ENCODE measurements at places on chromosomes 11 and 22.

DNA sequence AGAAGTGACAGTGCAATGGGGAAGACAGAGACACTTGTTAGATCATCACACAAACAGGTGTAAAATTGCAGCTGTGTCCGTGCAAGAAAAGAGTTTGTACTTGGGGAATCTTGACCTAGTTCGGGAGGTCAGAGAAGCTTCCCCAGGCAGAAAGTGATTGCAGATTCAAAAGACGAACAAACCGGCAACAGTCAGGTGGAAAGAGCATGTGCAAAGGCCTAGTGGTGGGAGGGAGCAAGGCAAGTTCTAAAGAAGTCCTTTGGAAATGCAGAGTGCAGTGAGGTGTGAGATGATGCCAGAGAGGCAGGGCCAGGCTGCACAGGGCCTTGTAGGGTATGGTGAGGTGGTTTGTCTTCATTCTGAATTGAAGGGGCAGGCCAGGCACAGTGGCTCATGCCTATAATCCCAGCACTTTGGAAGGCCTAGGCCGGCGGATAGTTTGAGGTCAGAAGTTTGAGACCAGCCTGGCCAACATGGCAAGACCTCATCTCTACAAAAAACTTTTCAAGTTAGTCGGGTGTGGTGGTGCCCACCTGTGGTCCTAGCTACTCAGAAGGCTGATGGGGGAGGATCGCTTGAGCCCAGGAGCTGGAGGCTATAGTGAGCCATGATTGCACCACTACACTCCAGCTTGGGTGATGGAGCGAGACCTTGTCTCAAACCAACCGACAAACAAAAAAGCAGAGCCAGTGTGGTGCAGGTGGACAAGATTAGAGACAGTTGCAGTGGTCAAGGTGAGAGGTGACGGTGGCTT, 1.9 kb upstream of the ESS2 start:
- no peak for DNase-seq

- DNase-seq: no peak
Observed at GRCh38 chr22:30979932-30980331, 10.9 kb downstream of the TUG1 start.

DNA sequence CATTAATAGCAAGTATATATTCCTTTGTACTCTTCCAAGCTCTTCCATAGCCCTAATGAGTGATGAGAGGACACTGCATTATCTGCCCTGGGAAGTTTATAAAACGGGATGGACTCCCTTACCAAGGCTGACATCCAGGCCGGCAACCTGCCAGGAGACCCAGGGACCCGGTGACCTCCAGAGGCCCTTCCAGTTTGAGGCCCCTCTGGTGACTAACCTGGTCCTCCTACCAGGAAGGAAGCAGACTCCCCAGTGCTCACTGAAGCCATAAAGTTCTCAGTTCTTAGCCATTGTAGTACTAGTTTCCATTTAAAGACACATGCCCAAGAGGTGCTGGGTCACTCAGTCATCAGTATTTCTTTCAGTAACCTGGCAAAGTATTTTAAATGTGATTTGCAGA, 345.4 kb downstream of the TENM4 start:
- no peak for DNase-seq

- DNase-seq: no peak
Observed at GRCh38 chr11:16191212-16191867, 165.0 kb downstream of the SOX6 start.

DNA sequence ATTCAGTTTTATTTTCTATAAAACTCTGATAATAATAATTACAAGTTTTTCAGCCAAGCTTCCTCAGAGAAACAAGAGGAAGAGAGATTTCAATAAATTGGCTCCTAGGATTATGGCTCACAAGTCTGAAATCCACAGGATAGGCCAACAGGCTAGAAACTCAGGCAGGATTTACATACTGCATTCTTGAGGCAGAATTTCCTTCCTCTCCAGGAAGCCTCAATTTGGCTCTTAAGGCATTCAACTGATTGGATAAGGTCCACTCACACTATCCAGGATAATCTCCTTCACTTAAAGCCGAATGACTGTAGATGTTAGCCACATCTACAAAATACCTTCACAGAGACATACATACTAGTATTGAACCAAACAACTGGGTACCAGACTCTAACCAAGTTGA, 120.3 kb upstream of the FAT3 start:
- DNase-seq: no peak

GRCh38 chr11:776561-777287, 563 bp downstream of the GATD1 start:
- DNase-seq: no peak

DNA sequence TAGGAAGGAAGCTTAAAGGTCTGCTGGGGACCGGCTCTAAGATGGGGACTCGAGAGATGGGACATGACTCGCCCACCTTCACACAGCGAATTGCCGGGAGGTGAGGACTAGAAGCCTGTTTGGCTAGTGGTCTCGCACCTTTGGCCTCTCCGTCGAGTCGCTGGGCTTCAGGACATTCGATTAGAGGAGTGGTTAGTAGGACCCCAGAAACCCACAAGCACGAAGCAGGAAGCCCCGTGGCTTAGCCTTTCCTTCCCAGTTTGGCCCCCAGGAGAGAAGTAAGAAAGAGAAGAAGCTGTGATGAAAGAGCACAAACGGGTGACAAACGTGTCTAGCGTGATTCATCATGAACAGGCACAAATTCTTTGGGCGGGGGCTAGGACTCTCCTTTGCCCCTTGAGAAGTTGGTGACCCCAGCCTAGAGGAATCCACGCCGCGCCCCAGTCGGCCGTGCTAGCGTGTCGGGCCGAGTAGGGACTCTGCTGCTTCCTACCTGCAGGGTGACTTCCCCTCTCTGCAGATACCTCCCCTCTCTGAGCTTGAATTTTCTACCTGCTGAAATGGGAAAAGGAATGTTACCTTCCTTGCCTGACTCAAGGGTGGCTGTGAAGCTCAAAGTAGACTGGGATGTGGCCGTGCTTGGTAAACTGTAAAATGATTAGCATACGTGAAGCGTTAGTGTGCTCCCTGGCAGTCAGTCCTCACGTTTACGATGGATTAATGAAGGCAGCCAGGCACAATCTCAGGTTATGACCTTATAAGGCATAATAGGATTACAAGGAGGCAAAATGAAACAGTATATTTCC, 1.1 kb upstream of the ADM start:
- DNase-seq: no peak

DNA sequence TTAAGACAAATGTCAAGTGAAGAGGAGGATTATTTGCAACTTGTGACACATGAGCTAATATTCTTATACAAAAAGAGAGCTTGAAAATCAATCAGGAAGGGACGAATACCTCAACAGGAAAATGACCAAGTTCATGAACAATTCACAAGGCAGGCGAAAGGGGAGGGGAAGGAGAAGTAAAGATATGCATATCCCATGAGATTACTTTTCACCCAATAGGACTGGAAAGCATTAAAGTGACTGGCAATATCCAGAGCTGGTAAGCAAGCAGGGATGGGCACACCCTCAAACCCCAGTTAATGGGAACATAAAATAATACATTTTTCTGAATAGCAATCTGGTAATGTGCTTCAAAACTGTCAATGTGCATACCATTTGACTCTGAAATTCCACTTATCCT, 129.5 kb downstream of the SLC1A2 start:
- no peak for DNase-seq

- DNase-seq: no peak
Observed at GRCh38 chr11:69445131-69445470, 36.4 kb upstream of the LINC01488 start.

- no peak for DNase-seq
Observed at GRCh38 chr11:4637662-4638047, 378 bp downstream of the OR51D1 start.

DNA sequence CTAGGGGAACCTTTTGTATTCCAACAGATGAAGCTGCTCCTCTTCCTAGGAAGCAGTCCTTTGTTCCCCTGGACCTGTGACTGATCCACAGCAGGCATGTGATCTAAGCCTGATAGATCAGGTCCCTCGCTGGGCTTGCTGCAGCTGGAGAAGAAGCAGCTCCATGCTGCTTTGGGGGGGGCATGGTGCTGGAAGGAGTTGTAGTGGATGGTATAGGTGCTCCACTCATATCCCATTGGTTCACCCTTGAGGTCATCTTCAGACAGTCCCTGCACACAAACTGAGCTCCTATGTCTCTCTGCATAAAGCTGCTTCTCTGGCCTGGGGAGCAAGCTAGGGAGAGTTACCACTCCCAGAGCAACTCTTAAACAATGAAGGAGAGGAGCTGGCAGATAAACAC, 9.5 kb upstream of the RIC3 start:
- no peak for DNase-seq

DNA sequence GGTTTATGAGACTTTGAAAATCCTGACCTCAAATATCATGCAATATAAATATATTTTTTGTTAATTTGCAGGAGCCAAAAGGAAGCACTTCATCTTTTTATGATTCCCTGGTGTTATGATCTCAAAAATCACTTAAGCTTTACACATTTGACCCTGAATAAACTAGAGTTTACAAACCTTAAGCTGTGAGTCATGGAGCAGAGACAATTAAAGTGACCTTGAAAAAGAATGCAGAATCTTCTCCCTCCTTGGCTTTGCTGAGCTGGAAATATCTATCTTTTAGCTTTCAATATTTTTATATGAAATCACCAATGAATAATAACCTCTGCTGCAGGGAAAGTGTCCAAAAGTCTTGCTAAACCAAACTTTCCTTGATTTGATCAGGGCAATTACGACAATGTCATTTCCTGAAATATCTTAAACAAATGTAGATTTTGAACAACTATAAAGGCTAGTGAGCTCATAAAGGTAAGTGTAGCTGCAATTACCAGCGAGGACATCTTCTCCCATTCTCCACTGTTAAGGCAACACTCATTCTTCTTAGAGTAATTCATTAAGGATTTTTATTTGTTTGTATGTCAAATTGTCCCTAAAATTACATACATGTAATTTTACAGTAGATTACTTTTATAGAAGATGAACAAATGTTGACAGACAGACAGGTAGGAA, 747.0 kb upstream of the LUZP2 start:
- no peak for DNase-seq

DNA sequence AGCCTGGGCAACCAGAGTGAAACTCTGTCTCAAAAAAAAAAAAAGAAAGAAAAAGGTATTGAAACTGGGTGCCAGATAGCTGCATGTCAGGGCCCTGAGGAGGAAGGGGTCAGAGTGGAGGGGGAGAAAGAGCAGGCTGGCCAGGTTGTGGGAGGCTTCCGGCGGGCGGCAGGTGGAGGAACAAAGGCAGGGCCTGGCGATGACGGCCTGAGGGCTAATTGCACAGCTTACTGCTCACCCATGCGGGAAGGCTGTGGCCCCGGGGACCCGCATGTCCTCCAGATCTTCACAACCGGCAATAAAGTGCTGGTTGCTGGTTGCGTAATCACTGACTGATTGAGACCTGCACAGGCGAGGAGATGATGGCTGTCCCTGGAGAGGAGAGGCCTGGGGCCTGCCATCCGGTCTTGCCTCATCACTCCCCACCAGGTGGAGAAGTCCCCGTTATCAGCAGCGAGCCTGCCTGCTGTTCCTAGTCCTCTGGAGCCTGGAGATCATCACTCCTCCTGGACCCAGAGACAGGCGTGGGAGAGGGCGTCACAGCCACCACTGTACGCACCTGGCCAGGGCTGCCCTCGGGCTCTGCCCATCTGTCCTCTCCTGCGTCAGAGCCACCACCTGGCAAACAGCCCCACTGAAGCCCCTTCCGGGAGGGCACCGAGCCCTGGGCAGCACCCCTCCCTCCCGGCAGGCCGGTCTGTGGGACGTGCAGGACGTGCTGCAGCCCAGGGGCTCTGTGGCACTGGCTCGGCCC, 18.7 kb downstream of the H19 start:
- DNase-seq: no peak

- DNase-seq: no peak
Observed at GRCh38 chr11:91299980-91300379, 924.6 kb upstream of the FAT3 start.

DNA sequence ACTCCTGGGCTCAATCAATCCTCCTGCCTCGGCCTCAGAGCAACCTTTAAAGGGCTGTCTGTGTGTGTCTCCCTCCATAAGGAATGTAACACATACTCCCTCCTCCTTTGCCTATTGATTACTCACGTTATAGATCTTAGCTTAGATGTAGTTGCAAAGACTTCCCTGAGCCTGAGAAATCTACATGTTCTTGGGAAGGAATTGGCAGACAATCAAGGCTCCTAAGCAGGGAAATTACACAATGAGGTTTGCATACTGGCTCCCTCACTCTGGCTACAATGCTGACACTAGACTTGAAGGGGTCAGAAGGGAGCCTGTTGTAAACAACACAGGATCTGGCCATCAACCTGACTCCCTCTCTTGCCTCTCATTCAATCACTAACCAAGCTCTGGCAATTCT, 5.2 kb upstream of the OLFML1 start:
- no peak for DNase-seq

- DNase-seq: no peak
Observed at GRCh38 chr11:70290361-70291065, 20.0 kb downstream of the PPFIA1 start.

DNA sequence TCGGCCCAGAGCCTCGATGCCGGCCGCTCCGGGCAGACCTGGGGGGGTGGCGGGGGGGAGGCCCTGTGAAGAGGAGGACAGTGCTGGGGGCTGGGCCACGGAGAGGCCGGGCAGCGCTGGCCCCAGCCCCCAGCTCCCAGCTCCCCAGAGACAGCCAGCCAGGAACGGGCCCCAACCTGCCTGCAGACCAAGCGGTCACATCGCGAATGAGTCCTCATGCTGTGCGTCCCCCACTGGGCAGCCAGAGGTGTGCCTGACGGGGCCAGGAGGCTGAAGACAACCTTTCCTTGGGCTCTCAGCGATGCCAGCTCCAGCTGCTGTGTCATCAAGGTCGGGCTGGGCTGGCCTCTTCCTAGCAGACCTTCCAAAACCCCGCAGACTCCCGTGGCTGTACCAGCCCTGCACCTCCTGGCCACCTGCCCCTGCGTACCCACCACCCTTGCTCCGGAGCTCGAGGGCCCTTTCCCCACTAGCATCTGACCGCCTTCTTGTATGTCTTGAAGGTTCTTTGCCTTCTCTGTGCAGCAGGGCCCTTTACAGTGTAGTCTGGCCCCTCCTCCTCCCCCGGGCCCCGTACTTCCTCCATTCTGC, 88.4 kb downstream of the CDKN1C start:
- DNase-seq: no peak

GRCh38 chr22:23103199-23103954, 33.1 kb downstream of the GNAZ start:
- DNase-seq: no peak

DNA sequence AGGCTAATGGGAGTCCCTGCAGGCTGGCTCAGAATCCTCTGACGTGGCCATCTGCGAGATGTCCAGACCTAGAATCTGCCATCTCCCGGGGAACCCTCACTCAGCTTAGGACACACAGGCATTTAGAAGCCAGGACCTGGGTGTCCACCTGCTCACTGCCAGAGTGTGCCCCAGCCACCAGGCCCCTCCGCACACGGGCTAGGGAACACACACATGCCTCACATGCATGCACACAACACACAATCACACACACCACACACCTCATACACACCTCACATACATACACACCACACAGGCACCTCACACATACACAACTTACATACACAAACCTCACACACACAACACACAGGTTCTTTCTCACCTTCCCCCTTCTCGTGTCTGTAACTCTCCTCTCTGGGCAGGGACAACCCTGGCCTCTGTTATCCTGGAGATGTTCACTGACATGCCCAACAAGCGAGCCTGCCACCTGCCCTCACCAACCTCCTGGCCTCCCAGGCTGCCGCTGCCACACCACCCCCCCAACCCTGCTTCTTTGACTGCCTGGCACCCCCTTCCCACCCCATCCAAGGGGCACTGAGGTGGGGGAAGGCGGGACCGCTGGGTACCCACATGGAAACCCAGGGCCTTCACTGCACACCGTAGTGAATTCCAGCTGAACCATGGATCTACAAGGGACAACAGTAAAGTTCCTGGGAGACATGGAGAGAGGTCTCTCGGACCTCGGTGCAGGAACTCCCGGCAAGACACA, 38.1 kb downstream of the GNB1L start:
- DNase-seq: no peak

All from activated naive CD4-positive, alpha-beta T cell (primary cell).